Stomach (tissue), 19 donors: ENCODE measurements at places on chromosomes 16 and 17. TPM values are rescaled to one million over a fixed set of nuclear protein-coding genes. Genes with fewer than 3 reads are reported as not detected.

- H3K36me3 ChIP-seq: no peaks in the 10 kb centered on the region
- no peak overlapping the region for H3K4me3 ChIP-seq
- no peaks in the 10 kb centered on the region for H3K4me1 ChIP-seq
These were observed 226.4 kb upstream of the PSMD7 start for GRCh38 chr16:74070237-74070636.

Gene DLG4
- 10.6 TPM for total RNA-seq

DNA sequence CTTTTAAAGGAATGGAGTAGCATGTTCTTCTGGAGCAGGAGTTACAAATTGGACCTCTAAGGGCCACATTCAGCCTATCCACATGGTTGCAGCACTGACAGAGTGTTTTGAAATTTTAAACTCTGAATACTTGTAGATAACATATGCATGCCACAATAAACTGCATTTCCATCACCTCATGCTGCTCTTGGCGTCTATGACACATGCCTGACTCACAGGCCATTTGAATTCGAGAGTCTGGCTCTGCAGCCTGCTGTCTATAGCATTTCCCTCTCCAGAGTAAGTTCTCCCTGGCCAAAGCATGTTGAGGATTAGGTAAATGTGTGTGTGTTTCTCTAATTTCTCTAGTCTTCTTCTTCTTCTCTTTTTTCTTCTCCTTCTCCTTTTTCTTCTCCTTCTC lies 28.7 kb upstream of the MYOCD start:
- H3K4me1 ChIP-seq: no peaks in the 10 kb centered on the region
- no peak for DNase-seq
- H3K27ac ChIP-seq: no peak overlapping the region

- no peak for DNase-seq
- no peaks in the 10 kb centered on the region for H3K4me1 ChIP-seq
- no peak overlapping the region for H3K27ac ChIP-seq
- no peaks in the 10 kb centered on the region for H3K27me3 ChIP-seq
- no peaks in the 10 kb centered on the region for H3K36me3 ChIP-seq
- H3K4me3 ChIP-seq: no peak overlapping the region
These were observed 100.8 kb downstream of the CNTNAP4 start for GRCh38 chr16:76378020-76378419.

DNA sequence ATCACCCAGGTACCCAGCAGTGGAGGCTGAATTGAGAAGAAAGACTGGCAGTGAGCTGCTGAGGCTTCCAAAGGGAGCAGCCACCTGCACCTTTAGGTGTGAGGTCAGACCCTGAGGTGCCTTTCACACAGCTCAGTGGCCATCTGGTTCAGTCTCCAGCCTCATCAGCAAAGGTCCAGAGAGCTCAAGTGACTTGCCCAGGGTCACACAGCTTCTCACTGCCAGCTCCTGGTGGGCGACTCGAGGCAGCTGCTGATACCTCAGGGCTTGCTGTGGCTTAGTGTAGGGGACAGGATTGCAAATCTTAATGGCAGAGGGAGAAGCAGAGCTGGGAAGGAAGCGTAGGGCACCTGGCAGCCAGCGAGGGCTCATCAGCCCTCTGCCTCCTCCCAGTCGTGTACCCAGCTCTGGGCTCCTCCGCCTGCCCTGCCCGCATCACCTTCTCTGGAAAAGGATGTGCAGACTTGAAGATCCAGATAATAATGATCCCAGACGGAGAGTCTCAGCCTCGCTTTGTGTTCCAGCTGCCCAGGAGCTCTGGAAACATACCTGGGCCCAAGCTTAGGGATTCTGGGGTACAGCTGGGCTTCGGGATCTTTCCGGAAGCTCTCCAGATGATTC lies 165.3 kb upstream of the GSE1 start:
- no peak overlapping the region for H3K4me3 ChIP-seq
- H3K36me3 ChIP-seq: no peaks in the 10 kb centered on the region

- no peak overlapping the region for H3K4me3 ChIP-seq
- no peak overlapping the region for H3K27ac ChIP-seq
- H3K36me3 ChIP-seq: no peaks in the 10 kb centered on the region
- H3K27me3 ChIP-seq: peaks cover 19% of the 10 kb centered on the region
- H3K4me1 ChIP-seq: no peaks in the 10 kb centered on the region
These were observed 144.8 kb upstream of the CCL2 start for GRCh38 chr17:34110315-34110714.

- H3K36me3 ChIP-seq: no peaks in the 10 kb centered on the region
- H3K27ac ChIP-seq: no peak overlapping the region
- H3K4me3 ChIP-seq: no peak overlapping the region
- H3K27me3 ChIP-seq: no peaks in the 10 kb centered on the region
- no peak for DNase-seq
These were observed 100.6 kb upstream of the METRNL start for GRCh38 chr17:82978765-82979349.

Gene MT1A
- total RNA-seq: 3.3 TPM

Gene KRT20
- total RNA-seq: 101 TPM

Gene DNAAF8
- total RNA-seq: not detected

GRCh38 chr17:31400481-31400950 lies 9.0 kb downstream of the RAB11FIP4 start:
- no peak for DNase-seq
- no peaks in the 10 kb centered on the region for H3K27me3 ChIP-seq
- H3K4me3 ChIP-seq: no peak overlapping the region
- H3K4me1 ChIP-seq: no peaks in the 10 kb centered on the region
- no peaks in the 10 kb centered on the region for H3K36me3 ChIP-seq

GRCh38 chr17:28042721-28043291 lies 329 bp downstream of the NLK start:
- DNase-seq: no peak
- no peaks in the 10 kb centered on the region for H3K36me3 ChIP-seq
- peaks cover 27% of the 10 kb centered on the region for H3K4me1 ChIP-seq
- H3K27ac ChIP-seq: no peak overlapping the region
- no peak overlapping the region for H3K4me3 ChIP-seq
